ENCODE measurements at places on chromosomes 7 and 10. TPM values are rescaled to one million over a fixed set of nuclear protein-coding genes. Genes with fewer than 3 reads are reported as not detected.

GRCh38 chr10:80186364-80187012 lies 18.8 kb downstream of the ANXA11 start:
- no peaks in the 10 kb centered on the region for H3K27me3 ChIP-seq
- H3K4me1 ChIP-seq, result 0 out of 2 replicates have a peak, but pooled peaks cover 2% of the 10 kb centered on the region
- H3K36me3 ChIP-seq, result peaks cover 2% of the 10 kb centered on the region
- DNase-seq, result no peak
- H3K4me3 ChIP-seq, result no peak overlapping the region

- H3K36me3 ChIP-seq, result no peaks in the 10 kb centered on the region
- H3K27me3 ChIP-seq, result peaks cover 40% of the 10 kb centered on the region
- H3K4me3 ChIP-seq, result no peak overlapping the region
- no peak overlapping the region for H3K27ac ChIP-seq
Observed at GRCh38 chr10:132790934-132791829, 5.2 kb upstream of the NKX6-2 start.

GRCh38 chr7:22998519-22998896 lies 15.4 kb downstream of the HYCC1 start:
- no peak overlapping the region for H3K27ac ChIP-seq
- no peak for DNase-seq
- H3K4me3 ChIP-seq, result no peak overlapping the region
- H3K27me3 ChIP-seq, result no peaks in the 10 kb centered on the region
- peaks cover 9% of the 10 kb centered on the region for H3K4me1 ChIP-seq

LIPJ gene
- not detected for total RNA-seq

- H3K27me3 ChIP-seq, result no peaks in the 10 kb centered on the region
- no peak overlapping the region for H3K27ac ChIP-seq
- H3K36me3 ChIP-seq, result peaks cover 24% of the 10 kb centered on the region
Observed at GRCh38 chr7:127718340-127718679, 66.3 kb downstream of the SND1 start.

- no peak overlapping the region for H3K4me3 ChIP-seq
- no peak overlapping the region for H3K27ac ChIP-seq
- no peak for DNase-seq
Observed at GRCh38 chr7:34357946-34358345, 300.1 kb upstream of the NPSR1 start.

DNA sequence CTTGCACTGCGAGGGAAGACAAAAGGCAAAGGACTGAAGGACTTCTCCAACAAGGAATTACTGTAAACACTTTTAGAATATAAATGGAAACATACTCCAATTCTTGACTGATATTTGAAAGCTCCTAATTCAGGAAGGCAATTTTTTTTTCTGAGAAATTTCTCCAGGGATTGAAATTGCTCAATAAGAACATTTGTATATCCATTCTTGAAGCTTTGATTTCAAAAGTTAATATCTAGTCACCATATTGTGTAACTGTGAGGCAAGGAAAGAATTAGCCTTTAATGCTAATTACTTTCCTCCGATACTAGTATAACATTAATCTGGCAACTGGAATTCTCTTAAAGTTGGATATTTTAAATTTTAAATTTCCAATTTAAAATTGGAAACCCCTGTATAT lies 188.4 kb upstream of the COL1A2 start:
- no peak for DNase-seq
- no peaks in the 10 kb centered on the region for H3K27me3 ChIP-seq
- no peak overlapping the region for H3K4me3 ChIP-seq
- H3K4me1 ChIP-seq, result no peaks in the 10 kb centered on the region

GRCh38 chr10:79051766-79052165 lies 17.0 kb upstream of the ZMIZ1 start:
- no peaks in the 10 kb centered on the region for H3K36me3 ChIP-seq
- no peaks in the 10 kb centered on the region for H3K27me3 ChIP-seq
- no peak overlapping the region for H3K4me3 ChIP-seq
- no peak overlapping the region for H3K27ac ChIP-seq

DNA sequence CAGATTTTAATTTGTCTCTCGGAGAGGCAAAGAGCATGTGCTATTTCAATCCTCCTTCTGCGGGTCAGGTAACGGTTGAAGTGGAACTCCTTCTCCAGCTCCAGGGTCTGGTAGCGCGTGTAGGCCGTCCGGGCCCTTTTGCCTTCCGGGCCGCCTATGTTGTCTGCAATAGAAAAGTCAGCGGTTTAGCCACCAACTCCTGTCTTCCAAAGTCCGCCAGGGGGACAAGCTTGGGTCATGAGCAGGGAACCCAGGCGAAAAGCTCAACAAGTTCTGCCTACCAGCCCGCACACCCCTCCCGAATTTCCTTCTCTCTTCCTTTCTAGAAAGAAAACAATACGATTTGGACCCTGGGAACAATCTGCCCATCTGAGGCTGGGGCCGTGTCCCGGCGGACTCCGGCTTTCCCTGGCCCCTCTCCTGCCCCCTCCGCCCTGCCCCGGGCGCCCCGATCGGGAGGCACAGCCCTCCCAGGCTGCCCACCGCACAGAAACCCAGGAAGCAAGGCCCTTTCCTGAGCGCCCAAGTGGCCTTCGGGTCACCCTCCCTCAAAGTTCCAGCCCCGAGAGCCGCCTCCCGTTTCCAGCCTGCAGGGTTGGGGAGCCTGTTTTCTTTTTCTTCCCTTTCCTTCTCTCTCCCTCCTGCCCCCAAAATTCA lies 1.4 kb downstream of the HOXA5 start:
- H3K36me3 ChIP-seq, result no peaks in the 10 kb centered on the region
- H3K4me3 ChIP-seq, result peak overlapping the region; percentile 58
- no peaks in the 10 kb centered on the region for H3K4me1 ChIP-seq
- peaks cover 98% of the 10 kb centered on the region for H3K27me3 ChIP-seq

DNA sequence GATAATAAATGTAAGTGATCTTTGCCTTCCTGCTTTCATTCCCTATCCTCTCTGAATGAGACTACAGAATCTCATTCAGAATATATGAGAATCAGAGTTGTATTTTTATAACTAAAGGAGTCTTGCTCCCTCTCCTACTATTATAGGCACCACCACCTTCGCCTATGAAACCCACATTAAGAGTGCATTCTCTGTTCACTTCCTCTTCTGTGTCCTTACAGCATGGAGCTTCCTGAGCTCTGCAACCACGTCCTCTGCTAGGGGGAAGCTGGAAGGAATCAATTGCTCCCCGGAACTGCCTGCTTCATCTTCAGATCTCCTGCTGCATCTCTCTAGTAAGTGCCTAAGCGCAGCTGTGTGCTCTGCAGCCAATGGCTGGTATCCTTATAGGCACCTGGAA lies 820.7 kb downstream of the GRID1 start:
- H3K4me1 ChIP-seq, result peaks cover 5% of the 10 kb centered on the region
- H3K36me3 ChIP-seq, result no peaks in the 10 kb centered on the region
- H3K4me3 ChIP-seq, result no peak overlapping the region
- DNase-seq, result no peak
- no peak overlapping the region for H3K27ac ChIP-seq

- H3K4me1 ChIP-seq, result no peaks in the 10 kb centered on the region
- H3K27me3 ChIP-seq, result no peaks in the 10 kb centered on the region
Observed at GRCh38 chr7:23338863-23339262, 39.7 kb downstream of the MALSU1 start.

DNA sequence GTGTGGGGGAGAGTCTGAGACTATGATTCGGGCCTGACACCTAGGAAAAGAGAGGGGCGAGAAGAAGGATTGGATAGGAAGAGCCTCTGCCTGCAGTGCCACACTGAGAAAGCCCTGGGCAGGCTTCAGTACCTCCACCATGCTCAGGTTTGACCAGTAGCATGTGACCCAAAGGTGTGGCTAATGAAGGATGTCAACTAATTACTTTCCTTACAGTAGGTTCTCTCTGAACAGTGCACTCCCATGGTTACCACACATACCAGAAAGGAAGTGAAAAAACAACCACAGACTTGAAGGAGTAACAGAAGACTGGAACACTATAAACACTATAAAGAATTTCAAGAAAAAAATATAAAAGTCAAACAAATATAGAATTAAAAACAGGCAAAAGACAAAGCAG lies 46.2 kb downstream of the SEM1 start:
- no peaks in the 10 kb centered on the region for H3K36me3 ChIP-seq
- H3K27ac ChIP-seq, result no peak overlapping the region
- no peaks in the 10 kb centered on the region for H3K27me3 ChIP-seq
- H3K4me1 ChIP-seq, result no peaks in the 10 kb centered on the region
- no peak overlapping the region for H3K4me3 ChIP-seq
- DNase-seq, result no peak

PIP gene
- total RNA-seq, result not detected

SLC13A1 gene
- not detected for total RNA-seq

SPDYE16 gene
- not detected for total RNA-seq

GRCh38 chr7:77811516-77812289 lies 13.1 kb downstream of the PHTF2 start:
- H3K27ac ChIP-seq, result no peak overlapping the region
- H3K4me1 ChIP-seq, result no peaks in the 10 kb centered on the region
- DNase-seq, result no peak
- H3K4me3 ChIP-seq, result no peak overlapping the region

- no peaks in the 10 kb centered on the region for H3K36me3 ChIP-seq
- no peak overlapping the region for H3K4me3 ChIP-seq
- no peaks in the 10 kb centered on the region for H3K27me3 ChIP-seq
Observed at GRCh38 chr10:113443141-113443925, 109.5 kb upstream of the HABP2 start.

SLC26A5 gene
- total RNA-seq, result 0.11 TPM

GRCh38 chr10:71753091-71753959 lies 20.0 kb downstream of the VSIR start:
- no peak overlapping the region for H3K4me3 ChIP-seq
- H3K36me3 ChIP-seq, result no peaks in the 10 kb centered on the region
- no peak for DNase-seq
- H3K27me3 ChIP-seq, result no peaks in the 10 kb centered on the region
- H3K4me1 ChIP-seq, result no peaks in the 10 kb centered on the region
- no peak overlapping the region for H3K27ac ChIP-seq

GRCh38 chr7:106916679-106917078 lies 51.6 kb downstream of the PIK3CG start:
- no peak for DNase-seq
- no peak overlapping the region for H3K27ac ChIP-seq
- no peaks in the 10 kb centered on the region for H3K36me3 ChIP-seq
- no peak overlapping the region for H3K4me3 ChIP-seq
- H3K27me3 ChIP-seq, result no peaks in the 10 kb centered on the region
